ENCODE measurements at places on chromosomes 1 and 21. TPM values are rescaled to one million over a fixed set of nuclear protein-coding genes. Genes with fewer than 3 reads are reported as not detected.

Gene TMPRSS2
- not detected for total RNA-seq

- H3K4me3 ChIP-seq = no peak overlapping the region
- no peaks in the 10 kb centered on the region for H3K36me3 ChIP-seq
- peaks cover 42% of the 10 kb centered on the region for H3K4me1 ChIP-seq
- H3K27me3 ChIP-seq = no peaks in the 10 kb centered on the region
- no peak for DNase-seq
- no peak overlapping the region for H3K27ac ChIP-seq
These were observed 68.5 kb downstream of the RUNX1 start for GRCh38 chr21:34980423-34981115.

DNA sequence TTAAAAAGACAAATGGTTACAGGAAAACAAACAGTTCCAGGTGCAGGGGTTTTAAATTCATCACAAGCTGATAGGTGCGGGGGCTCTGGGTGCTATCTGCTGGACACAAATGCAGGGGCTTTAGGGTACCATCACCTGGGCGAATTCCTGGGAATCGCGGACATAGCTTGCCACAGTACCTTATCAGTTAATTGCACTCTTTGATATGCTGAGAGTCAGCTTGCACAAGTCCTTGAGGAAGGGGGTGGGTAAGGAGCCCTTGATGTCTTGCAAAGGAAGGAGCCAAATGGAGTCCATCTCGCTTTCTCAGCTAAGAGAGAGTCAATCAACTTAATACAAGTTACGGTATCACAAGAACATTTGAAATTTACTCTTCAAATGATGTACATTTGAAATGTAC is 25.4 kb upstream of the TMEM54 start:
- no peak overlapping the region for H3K4me3 ChIP-seq
- H3K36me3 ChIP-seq = no peaks in the 10 kb centered on the region
- peaks cover 13% of the 10 kb centered on the region for H3K4me1 ChIP-seq
- H3K27me3 ChIP-seq = peaks cover 15% of the 10 kb centered on the region
- no peak for DNase-seq

GRCh38 chr1:244362476-244362875 is 89.2 kb downstream of the ADSS2 start:
- no peak for DNase-seq
- H3K36me3 ChIP-seq = no peaks in the 10 kb centered on the region
- no peak overlapping the region for H3K4me3 ChIP-seq
